ENCODE measurements at places on chromosomes 13 and 19.

DNA sequence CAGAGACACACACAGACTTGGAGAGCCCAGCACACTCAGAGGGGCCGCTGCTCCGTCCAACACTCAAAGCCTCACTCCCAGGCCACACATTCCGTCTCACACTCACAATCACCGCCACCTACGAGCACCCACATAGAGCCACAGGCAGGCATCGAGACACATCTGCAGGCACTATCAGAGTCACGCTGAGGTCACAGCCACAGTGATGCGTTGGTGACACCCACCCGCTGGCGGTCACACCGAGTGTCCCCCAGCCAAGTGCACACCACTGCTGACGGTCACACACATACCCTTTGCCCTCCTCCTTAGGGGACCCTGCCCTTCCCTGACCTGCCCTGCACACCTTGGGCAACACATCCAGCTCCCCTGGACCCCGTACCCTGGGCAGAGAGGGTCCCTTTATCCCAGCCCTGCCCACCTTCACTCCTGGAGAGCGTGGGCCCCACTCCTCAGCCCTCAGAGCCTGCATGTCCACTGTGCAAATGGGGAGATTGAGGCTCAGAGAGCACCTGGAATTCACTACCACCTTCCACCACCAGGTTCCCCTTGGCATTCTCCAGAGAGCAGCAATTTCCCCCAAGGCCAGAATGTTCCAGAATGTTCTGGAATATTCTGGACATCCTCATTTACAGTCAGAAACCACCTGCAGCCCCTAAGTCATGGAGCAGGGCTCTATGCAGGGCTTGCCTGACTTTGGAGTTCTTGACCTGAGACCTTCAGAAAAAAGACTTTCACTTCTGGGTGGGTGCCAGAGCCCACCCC, 5.4 kb downstream of the FUT5 start:
- DNase-seq, result no peak

- DNase-seq, result no peak
These were observed 30.8 kb upstream of the CACTIN start for GRCh38 chr19:3657395-3657769.

- DNase-seq, result no peak
These were observed 410 bp downstream of the PIN1 start for GRCh38 chr19:9835507-9835949.

- DNase-seq, result no peak
These were observed 5.4 kb downstream of the PNPLA6 start for GRCh38 chr19:7540761-7541474.

DNA sequence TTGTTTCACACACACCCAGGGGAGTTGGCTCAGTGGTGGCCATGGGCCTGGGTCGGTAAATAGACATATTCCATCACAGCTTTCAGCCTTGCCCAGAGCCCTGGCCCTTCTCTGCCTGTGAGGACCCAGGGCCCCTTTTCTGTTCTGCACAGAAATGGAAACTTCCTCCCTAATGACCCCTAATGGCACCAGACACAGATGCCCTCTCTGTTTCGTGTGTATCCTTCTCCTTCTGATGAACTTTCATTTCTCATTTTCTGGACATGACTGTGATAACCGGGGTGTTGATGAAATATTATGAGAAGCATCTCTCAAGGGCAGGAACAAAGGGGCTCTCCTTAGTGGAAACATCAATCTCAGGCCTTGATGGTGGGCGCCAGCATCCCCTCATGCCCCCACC, 12.8 kb downstream of the LILRA1 start:
- no peak for DNase-seq

DNA sequence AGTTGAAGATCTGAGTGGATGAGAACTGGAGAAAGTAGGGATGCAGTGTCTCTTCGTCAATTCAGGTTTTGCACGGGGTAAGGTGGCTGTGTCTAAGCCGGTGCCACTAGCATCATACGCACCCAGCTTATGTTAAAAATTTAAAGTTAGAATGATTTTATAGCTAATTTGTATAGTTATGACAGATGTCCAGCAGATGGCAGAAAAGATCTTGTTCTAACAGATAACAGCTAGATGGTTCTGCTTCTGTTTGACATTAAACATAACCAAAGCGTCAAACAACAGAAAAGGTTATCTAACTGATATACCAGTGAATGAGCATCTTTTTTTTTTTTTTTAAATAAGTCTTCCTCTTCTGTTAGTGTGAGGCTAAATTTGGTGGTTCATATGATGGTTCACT, 18.8 kb upstream of the EDDM13 start:
- DNase-seq, result no peak

DNA sequence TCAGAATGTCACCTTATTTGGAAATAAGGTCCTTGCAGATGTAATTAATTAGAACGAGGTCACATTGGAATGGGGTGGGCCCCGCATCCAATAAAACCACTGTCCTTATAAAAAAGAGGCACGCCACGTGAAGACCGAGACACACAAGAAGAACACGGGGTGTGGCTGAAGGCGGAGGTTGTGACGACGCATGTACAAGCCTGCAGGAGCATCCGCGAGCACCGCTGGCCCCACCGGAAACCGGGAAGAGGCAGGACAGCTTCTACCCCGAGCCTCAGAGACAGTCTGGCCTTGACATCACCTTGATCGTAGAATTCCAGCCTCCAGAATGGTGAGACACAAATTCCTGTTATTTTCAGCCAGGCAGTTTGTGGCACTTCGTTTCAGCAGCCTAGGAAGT, 177.9 kb downstream of the COL4A1 start:
- DNase-seq, result no peak

DNA sequence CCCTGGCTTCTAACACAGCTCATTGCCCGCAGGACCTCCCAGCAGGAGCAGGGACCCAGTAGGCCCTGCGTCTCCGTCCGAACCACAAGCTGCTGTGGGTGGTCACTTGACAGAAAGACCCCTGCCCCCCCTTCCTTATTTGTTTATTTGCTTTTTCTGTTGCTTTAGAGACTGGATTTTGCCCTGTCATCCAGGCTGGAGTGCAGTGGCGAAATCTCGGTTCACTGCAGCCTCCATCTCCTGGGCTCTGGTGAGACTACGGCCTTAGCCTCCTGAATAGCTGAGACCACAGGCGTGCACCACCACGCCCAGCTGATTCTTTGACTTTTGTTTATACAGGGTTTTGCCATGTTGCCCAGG, 7.6 kb upstream of the PTBP1 start:
- no peak for DNase-seq

DNA sequence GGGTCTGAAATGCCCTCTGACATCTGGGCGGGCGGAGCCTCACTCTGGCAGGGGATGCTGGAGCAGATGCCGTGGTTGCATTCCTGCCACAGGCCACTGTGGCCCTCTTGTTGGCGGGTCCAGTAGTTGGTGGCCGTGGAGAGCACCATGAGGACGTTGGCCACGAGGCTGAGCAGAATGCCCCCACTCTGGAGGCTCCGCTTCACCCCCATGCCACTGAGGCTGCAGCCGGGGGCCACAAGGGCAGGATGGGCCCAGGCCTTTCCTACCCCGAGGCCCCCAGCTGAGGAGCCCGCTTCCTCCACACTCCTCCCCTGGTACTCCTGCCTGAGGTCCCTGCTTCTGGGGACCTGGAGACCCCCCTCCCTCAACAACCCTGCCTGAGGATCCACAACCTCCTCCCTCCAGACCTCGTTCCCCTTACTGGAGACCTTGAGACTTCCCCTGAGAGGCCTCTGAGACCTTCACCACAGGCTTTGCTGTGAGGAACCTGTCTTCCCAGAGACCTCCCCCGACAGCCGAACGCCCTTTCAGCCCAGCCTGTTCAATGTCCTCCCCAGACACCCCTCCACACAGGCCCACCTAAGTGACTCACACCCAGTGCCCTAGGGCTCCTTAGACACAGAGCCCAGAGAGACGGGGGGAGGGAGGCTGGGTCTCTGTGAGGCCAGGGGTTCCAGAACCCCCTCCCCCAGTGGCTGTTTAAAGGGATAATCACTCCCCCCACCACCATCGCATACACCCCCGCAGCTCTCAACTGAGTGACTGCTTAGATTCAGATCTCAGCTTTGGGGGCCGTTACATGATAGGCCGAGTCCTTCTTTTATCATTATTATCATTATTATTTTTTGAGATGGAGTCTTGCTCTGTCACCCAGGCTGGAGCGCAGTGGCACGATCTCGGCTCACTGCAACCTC, at the start of gene CLDND2:
TSS of gene CLDND2 (minus strand) at position 638 of the 917 bp plus-strand sequence. CDS start at position 212, 426 bp downstream.
- DNase-seq, result no peak

- no peak for DNase-seq
These were observed 550.7 kb downstream of the KCTD12 start for GRCh38 chr13:76335463-76335862.

DNA sequence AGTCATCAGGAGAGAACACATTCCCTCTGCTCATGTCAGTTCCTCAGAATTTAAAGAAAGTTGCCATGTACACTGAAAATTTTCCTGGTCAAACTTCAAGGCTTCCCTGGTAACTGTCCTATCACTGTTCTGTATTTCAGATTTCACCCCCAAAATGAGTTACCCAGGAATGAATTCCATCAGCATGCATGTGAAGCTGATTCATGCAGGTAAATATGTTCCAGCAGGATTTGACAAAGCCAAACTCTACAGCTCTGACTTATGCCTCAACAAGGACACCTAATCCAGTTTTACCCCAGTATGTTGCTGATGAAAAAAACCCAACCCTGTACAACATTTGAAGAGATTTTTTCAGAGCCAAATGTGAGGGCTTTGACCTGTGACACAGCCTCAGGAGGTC, 21.5 kb downstream of the LIG4 start:
- DNase-seq, result no peak
